ENCODE measurements at places on chromosomes 7 and 10.

DNA sequence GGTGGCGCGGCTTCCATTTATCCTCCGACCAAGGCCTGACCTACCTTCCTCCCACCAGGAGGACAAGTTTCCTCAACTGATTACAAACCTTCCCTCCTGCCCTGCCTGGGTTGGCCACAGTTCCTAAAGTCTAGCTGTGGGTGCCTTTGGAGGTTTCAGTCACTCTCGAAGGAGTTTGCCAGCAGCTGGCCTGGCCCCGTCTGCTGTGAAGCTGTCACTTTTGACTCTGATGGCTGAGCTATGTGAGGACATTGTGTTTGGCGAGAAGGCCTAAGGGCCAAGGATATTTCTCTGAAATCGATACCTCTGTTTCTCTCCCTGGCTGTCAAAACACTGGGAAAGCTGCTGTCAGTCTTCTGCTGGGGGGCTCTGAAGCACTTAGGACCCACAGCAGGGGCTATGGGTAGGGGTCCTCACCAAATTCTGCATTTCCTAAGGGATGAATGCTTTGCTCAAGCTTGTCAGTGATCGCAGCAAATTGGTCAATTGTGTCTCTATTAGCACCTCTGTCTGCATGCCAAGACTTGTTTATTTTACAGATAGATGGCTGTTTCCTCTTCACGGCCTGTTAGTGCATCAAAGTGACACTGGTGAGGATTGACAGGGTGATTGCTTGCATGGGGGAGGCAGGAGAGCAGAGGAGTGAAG lies 31.9 kb upstream of the SAMD8 start:
- DNase-seq, result no peak

- no peak for DNase-seq
Observed at GRCh38 chr7:12926206-12926605, 238.8 kb downstream of the ARL4A start.

GRCh38 chr7:29341156-29341555 lies 146.6 kb downstream of the CHN2 start:
- no peak for DNase-seq

- no peak for DNase-seq
Observed at GRCh38 chr7:92735707-92736106, 100.7 kb downstream of the CDK6 start.

DNA sequence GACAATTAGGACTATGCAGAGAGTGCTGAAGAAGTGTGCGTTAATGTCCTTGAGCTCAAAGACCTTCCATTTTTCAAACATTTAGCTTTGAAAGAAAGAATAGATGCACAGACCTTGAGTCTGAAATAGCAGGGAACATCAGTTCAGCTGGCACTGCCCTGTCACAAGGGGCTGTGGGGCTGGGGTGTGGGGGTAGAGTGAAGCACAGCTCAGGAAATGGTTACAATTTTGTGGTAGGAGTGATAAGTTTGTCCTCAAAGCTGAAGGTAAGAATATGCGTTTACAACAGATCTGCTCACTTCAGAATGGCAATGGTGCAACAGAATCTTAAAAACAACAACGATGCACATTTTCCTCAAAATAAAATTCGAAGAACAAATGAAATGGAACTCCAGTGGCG lies 33.6 kb downstream of the SMKR1 start:
- no peak for DNase-seq

DNA sequence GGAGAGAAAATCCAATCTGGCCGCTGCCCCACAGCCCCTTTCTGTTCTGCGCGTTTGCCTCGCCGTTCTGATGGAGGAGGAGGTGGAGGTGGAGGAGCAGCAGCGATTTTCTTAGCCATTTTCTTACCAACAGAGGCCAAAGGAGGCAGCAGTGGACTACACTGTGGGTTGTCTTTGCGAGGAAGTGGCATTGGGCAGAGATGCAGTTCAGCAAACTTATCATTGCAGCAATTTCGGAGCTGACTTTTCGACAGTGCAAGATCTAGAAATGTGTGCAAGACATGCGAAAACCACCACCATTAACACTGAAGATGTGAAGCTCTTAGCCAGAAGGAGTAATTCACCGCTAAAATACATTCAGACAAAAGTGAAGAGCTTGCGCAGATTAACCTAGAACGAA lies 1.9 kb upstream of the ARL4A start:
- peak; percentile 4 for DNase-seq

Data from stimulated activated CD4-positive, alpha-beta T cell treated with anti-CD3 and anti-CD28 coated beads, Interleukin-2, amount 100 ng/mL, for 48 hours (primary cell).